ENCODE measurements at places on chromosomes 6 and 20.

DNA sequence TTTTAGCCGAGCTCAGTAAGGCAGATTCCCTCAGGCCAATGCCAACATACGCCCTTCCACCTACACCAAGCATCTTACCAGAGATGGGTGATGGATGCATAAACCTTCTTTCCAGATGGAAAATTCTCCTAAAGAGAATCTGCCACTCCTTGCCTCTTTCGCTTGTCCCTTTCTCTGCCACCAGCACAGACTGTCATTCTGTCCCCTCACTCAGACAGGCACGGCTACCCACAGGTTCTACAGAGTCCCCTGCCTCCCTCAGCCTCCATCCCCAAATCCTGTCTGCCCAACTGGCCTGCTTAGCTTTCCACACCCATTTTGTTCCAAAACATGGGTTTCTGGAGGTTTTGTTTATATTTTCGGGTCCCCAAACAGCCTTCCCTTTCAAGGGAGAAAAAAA lies 12.7 kb upstream of the FOXF2 start:
- DNase-seq, result no peak

DNA sequence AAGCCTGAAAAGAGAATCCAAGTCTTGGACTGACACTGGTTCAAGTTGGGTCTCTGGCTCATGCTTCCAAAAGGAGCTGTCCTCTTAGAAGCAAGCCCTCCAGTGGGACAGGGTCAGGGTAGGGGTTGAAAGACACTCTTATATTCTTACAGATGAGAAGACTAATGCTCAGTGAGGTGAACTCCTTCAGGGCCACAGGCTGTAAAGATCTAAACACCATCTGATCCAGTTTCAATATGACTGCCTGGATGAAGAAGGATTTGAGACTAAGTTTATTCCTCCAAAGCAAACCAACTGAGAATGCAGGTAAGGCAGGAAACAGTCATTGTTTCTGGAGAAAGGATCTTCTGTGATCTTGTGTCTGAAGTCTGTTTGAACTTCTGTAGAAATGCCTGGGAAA lies 99.0 kb upstream of the TAB2 start:
- DNase-seq, result no peak

DNA sequence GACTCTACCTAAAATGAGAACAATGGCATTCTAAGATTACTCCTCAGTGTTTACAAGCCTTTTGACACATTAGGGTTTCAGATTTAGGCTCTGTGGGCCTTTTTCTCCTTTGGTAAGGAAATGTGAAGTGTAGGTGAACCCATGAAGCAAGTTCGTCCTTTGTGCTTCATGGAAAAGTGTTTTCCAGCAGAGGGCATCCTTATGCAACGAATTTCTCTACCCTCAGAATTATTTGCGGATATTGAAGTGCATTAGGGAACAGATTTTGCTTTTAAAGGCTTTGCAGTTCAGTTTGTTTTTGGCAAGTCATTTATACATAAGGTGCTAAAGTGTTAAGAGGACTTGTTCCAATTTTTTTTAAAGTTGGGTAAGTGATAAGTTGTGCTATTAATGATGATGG lies 55.7 kb upstream of the FERMT1 start:
- no peak for DNase-seq

GRCh38 chr6:147802459-147802858 lies 294.0 kb downstream of the SAMD5 start:
- DNase-seq, result no peak

GRCh38 chr6:68880050-68880813 lies 245.2 kb downstream of the ADGRB3 start:
- DNase-seq, result no peak

GRCh38 chr6:80442366-80442765 lies 335.9 kb downstream of the BCKDHB start:
- DNase-seq, result no peak

- DNase-seq, result no peak
Measured at GRCh38 chr6:55636406-55637102, 57.6 kb upstream of the HMGCLL1 start.

DNA sequence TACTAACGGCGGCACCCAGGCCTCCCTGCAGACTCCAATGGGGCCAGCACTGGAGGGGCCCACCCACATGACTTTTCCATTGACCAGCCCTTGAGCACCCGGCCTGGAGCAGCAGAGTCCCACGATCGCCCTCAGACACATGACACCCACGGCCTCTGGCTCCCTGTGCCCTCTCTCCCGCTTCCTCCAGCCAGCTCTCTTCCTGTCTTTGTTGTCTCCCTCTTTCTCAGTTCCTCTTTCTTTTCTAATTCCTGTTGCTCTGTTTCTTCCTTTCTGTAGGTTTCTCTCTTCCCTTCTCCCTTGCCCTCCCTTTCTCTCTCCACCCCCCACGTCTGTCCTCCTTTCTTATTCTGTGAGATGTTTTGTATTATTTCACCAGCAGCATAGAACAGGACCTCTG lies 26.1 kb upstream of the FANCE start:
- DNase-seq, result no peak

DNA sequence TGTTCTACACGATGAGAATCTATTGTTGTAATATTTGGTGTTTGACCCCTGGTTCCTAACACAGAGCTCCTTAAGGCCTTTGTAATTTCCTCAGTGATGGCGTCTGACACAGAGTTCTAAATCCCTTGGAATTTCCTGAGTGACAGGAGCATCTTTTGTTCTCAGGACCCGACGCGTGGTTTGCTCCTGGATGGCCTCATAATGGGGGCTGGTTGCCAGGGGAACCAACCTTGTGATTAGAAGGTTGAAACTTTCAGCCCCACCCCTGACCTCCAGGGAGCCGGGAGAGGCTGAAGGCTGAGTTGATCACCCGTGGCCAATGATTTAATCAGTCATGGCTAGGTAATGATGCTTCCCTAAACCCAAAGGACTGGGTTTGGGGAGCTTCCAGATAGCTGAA lies 20.5 kb upstream of the ZNF133 start:
- DNase-seq, result no peak

GRCh38 chr6:583635-584034 lies 73.3 kb downstream of the HUS1B start:
- DNase-seq, result no peak

- DNase-seq, result no peak
Measured at GRCh38 chr6:100774681-100775080, 106.4 kb downstream of the ASCC3 start.

GRCh38 chr6:158081657-158081935 lies 86.5 kb downstream of the SERAC1 start:
- DNase-seq, result no peak

DNA sequence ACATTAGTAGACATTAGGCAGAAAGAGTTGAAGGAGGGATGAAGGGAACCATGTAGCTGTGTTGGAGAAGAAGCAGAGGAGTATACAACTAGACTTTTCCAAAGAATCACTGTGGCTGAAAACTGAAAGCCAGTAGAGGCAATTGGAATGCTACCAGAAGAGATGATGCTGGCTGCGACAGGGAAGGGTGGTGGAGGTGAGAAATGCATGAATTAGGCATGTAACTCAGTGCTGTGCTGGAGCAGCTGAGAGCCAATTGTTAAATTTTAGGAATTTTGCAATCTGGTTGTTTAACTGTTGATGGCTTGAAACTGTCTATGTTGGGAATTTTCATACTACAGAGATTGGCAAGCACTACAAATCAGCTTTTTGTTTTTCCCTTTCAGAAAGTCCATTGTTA lies 35.8 kb upstream of the SIRPG start:
- DNase-seq, result no peak

GRCh38 chr6:15770347-15771143 lies 107.7 kb upstream of the DTNBP1 start:
- DNase-seq, result no peak

DNA sequence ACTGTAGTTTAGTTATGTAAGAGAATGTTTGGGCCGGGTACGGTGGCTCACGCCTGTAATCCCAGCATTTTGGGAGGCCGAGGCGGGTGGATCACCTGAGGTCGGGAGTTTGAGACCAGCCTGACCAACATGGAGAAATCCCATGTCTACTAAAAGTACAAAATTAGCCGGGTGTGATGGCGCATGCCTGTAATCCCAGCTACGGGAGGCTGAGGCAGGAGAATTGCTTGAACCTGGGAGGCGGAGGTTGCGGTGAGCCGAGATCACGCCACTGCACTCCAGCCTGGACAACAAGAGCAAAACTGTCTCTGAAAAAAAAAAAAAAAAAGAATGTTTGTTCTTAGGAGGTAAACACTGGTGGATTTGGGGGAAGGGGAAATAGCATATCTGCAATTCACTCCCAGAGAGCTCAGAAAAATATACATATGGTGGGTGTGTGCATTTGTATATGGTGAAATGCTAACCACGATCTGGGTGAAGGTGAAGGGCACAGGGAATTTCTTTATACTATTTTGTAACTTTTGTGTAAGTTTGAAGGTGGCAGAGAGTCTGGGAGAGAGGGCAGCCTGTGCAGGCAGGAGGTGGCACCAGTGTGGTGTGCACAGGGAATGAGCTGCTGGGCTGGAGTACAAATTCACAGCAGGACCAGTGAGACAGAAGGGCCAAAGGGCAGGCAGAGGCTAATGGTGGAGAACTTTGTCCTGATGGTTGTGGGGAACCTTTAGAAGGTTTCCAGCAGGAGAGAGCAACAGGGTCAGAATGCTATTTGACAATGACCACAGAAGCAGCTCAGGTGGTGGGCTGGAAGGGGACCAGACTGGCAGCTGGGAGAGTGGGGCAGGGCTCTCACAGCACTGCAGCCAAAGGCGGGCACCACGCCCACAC lies 42.4 kb downstream of the SSR1 start:
- no peak for DNase-seq

- DNase-seq, result no peak
Measured at GRCh38 chr20:33005132-33005566, 916 bp upstream of the SUN5 start.

DNA sequence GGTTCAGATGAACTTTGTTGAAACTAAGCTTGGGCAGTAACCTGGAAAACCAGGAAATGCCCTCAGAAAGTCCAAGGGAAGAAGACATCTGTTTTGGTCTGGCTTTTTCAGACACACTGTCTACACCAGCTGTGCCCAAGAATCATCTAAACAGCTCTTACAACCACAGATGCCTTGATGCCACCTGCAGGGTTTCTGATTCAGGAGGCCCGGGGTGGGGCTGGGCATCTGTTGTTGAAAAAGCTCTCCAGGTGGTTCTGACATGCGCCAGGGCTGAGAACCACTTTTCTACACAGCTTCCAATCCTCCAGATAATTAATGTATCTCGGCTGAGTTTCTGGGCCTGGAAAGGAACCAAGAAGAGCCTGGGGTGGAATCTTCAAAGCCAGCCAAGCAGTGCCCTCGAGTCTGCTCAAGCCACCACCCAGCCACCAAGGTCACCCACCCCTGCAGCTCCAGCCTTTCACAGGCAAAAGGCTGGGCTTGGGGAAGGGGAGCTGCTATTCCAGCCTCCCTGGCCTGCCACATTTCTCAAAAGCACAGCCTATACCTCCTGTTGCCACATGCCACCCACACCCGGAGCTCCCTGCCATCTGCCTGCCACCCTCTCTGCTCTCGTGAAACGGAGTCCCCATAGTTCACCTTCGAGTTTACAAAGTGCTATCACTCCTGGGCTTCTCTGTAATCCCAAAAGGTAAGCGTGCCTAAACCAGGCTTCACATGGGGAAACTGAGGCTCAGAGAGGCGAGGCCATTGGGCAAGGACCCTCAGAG lies 9.4 kb downstream of the MDGA1 start:
- no peak for DNase-seq

- DNase-seq, result no peak
Measured at GRCh38 chr20:64167676-64168075, 3.4 kb downstream of the MYT1 start.

- DNase-seq, result no peak
Measured at GRCh38 chr20:4875578-4876067, 125.7 kb downstream of the SLC23A2 start.

DNA sequence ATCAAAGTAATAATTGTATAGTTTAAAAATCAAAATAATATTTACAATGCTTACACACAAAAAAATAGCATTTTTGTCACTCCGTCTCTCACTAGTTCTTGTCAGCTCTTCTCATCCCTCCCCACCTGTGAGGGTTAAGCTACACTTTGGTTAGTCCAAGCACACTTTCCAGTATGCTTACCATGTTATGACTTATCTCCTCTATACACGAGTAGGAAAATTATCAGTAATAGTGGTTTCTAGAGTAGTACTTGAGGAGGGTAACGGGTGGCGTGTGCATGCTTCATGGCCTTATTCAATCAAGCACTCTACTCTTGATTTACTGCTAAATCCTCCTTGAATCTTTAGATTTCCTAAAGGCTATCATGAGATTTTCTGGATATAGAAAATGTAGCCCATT lies 443.7 kb downstream of the UTRN start:
- no peak for DNase-seq

DNA sequence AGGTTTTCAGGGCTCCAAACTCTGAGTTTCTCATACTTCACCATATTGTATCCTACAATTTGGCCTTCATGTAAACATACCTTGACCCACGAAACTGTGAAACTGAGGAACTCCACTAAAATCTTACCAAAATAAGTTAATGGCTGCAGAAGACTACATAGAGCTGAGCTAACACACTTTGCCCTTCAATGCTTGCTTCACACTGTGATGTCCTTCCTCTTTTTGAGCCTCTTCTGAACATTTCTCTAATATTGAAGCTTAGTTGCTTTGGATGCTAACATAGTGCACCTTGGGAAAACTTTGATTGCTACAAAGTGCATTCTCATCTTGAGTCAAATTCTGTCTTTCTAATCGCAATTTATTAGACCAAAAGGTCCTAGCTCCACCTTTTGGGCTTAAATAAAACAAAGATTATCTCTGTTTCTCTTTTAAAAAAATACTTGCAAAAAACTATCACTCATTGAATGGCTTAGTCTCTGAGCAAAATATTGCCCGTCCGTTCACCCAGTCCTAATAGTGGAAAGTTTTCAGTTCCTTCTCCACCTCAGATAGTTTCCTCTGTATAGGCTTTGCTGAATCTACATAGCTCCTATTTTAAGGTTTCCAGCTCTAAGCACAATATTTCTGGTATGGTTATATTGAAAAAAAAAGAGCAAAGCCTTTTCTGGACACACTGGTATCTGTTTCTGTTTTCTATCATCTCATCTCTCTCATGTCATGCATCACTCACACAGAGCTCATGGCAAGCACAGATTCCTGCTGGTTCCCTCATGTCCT lies 494.6 kb downstream of the RFPL4B start:
- DNase-seq, result no peak

- no peak for DNase-seq
Measured at GRCh38 chr20:14148042-14148441, 152.7 kb downstream of the MACROD2 start.

DNA sequence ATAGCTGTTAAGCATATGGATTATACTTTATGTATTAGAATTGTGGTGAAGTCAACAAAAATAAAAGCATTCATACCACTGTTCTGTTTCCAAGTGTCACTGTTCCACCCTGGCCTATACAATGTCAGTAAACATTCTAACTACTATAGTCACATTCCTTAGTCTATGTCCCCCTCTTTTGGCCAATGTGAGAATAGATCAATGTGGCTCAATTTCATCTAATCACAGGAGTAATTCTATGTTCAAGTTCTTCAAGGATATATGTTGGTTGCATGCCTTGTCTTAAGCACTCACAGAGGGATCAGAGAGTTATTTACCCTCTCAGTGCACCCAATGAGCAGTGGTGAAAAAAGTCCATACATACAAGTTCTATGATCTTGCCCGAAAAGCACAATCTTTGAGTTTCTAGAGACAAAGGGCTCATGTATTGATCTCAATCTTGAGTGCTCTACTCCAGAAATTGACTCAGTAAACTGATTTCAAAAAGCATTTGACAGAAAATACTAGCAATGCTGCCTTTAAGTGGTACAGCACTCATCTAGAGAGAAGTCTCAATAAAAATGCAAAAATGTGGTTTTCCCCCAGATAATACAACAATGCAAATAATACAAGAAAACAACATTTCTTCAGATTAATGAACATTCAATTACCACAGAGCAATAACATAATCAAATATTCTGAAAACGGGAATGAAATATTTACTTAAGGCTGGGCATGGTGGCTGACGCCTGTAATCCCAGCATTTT lies 16.5 kb downstream of the SMLR1 start:
- no peak for DNase-seq

- peak; percentile 53 for DNase-seq
Measured at GRCh38 chr6:142855893-142856623, 88.9 kb downstream of the HIVEP2 start.

Measured in activated naive CD4-positive, alpha-beta T cell treated with Interleukin-2 at 50 U/mL for 16 hours (primary cell).